ENCODE measurements at places on chromosomes 13 and 19.

DNA sequence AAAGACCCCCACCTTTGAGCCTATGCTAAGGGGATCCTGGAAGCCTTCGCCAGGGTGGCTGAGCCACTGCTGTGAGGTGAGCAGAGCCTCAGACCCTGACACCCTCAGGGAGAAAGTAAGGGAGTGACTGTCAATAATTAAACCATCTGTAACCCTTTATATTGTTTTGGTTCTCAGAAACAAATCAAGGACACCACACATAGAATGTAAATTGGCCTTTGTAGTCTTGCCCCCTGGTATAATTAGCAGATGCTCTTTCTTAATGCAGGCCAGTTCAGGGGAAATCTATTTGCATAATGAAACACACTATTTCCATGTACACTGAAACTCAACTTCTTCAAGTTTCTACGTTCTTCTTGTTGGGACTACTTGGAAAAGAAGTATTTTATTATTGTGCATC lies 127.7 kb upstream of the EDNRB start:
- no peak for DNase-seq

DNA sequence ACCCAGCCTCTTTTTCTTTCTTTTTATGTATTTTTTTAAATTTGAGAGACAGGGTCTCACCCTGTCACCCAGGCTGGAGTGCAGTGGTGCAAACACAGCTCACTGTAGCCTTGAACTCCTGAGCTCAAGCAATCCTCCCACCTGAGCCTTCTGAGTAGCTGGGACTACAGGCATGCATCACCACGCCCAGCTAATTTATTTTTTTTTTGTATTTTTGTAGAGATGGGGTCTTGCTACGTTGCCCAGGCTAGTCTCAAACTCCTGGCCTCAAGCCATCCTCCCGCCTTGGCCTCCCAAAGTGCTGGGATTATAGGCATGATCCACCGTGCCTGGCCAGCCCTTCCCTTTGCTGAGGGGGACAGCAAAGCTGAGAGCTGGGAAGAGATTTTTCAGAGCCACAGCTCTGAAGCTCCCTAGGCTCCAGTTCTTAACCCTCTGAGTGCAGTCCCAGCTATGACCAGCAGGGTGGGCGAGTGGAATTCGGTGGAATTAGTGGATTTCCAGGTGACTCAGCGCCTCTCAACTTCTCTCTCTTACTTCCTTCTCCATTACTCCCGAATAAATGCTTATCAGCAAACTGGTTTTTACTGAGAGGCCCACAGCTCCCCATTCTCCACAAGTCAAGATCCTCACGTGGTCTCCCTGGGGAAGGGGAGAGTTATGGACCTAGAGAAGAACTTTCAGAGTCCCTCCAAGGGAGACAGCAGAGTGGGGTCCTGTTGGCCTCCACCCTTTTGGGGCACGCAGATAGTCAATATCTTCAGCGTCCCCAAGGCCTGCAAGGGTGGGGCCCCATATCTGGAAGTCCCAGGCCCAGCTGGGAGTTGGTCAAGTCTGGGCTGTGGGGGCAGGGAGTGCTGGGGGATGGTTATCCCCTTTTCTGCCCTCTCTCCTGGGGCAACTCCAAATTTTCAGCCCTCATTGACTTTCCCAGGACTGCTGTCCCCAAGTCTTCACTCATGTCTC lies 1.2 kb downstream of the BLVRB start:
- peak; percentile 91 for DNase-seq

DNA sequence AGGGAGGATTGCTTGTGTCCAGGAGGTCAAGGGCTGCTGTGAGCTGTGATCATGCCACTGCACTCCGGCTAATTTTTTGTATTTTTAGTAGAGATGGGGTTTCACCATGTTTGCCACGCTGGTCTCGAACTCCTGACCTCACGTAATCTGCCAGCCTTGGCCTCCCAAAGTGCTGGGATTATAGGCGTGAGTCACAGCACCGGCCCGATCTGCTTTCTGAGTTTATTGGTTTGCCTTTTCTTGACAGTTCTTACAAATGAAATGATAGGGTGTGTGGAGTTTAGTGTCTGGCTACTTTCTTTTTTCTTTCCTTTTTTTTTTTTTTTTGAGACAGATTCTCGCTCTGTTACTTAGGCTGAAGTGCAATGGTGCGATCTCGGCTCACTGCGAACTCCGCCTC lies 848 bp downstream of the C19orf44 start:
- no peak for DNase-seq

DNA sequence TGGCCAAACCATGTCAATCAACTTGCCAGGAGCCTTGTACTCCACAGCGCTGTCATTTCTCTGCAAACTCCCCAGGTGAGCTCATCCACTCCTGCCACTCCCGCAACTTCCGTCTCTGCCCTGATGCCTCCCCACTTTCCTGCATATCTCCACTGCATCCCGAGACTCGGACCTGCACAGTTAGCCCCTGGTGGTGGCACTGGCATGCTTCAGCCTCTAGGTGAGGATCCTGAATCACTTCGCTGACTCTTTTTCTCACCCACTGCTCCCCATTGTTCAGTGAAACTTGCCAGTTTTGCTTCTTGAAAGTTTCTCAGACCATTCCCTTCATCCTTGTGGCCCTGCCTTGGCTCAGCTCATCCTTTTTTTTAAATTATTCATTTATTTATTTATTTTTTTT lies 3.4 kb upstream of the CTU1 start:
- DNase-seq = no peak

GRCh38 chr13:75847588-75847987 lies 211.5 kb downstream of the LMO7 start:
- DNase-seq = no peak

- DNase-seq = peak; percentile 70
Observed at GRCh38 chr19:850221-850978, 1.7 kb upstream of the ELANE start.

GRCh38 chr13:109087916-109088623 lies 458.7 kb downstream of the MYO16 start:
- no peak for DNase-seq

- no peak for DNase-seq
Observed at GRCh38 chr19:18839465-18840287, 7.9 kb downstream of the UPF1 start.

DNA sequence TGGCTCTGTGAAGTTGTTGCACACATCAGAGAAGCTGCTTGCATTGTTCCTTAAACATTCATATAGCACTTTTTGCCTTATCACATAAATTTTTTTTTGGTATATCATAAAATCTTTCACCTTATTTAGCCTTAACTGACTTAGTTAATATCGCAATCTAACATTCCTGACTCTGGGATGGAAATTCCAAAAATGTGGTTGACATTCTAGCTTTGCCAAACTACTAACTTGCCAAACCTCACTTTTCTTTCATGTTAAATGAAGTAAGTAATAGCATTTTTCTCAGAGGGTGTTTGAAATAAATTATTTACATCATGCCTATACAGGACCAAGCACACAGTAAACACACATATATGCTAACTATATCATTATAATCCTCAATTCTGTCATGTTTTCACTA lies 736.9 kb upstream of the PCDH9 start:
- no peak for DNase-seq
